H7 (cell line): ENCODE measurements at places on chromosomes 1 and 21. TPM values are rescaled to one million over a fixed set of nuclear protein-coding genes. Genes with fewer than 3 reads are reported as not detected.

GRCh38 chr1:223741861-223742260, 29.5 kb downstream of the CAPN2 start:
- peak; percentile 30 for DNase-seq

DNA sequence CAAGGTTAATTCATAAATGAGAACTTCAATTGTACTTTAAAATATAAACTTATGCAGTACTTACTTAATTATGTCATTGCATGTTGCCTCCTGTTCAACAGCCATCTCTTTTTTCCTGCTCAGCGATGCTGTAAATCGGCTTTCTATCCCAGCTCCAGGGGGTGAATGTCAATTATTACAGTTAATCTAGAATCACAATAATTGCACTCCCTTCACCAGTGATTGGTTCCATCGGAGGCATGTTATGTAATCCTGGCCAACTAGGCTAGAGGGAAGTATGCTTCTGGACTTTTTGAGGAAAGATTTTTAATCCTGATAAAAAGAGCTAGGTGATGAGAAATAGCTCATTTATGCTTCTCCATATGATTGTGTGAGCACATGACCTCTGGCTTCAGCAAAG, 53.8 kb upstream of the SGIP1 start:
- DNase-seq, result no peak

DNA sequence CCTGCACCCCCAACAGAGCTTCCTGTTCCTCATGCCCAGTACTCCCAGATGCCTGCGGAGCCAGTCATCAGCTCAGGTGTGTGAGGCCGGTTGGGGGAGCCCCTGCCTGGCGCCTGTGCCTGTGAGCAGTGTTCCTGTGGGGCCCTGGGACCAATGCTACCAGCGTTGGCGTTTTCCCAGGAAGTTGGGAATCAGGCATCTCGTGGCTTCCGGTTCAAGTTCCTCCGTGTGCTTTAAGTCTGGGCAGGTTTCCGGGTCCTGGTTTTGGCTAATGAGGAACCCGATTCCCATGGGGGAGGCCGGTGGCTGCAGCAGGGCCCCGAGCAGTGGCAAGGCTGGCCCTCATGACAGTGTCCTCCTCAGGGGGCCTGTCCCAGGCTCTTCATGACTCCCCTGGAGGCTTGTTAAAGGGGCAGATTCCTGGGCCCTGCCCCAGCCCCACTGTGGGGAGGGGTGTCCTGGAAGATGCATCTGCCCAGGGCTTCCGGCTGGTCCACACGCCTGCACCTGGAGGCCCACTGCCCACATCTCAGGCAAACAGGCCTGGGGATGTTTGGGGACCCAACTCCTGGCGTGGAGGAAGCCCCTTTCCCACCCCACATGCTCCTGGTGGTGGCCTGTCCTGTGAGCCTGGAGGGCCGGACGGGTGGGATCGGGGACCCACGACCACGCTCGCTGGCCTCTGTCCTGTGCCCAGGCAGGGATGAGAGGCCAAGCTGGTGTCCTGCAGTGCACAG, 26.2 kb downstream of the TP73 start:
- DNase-seq, result peak; percentile 82

Gene CDC20
- 493 and 564 TPM in 2 replicates for total RNA-seq

DNA sequence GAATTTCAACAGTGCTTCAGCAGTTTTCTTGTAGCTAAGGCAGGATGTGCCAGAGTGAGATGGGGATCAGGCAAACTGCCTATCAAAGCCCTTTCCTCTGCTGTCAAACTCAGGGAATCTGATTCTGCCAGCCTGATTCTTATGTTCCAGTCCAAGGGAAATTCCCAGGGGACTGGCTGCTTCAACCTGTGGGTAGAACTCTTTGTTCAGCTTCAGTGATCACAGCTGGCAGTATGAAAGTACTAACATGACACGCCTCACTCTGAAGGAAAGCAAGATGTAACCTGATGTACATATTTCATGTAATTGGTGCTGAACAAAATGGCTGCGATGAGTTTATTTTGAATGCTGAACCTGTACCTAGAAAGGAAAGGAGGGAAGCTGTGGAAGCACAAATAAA, 40.1 kb upstream of the SLC5A9 start:
- no peak for DNase-seq

- peak; percentile 79 for DNase-seq
Measured at GRCh38 chr21:41133874-41134522, 34.0 kb upstream of the BACE2 start.

GRCh38 chr1:214259353-214259977, 21.5 kb upstream of the SMYD2 start:
- no peak for DNase-seq

GRCh38 chr1:115837740-115838421, 3.0 kb downstream of the NHLH2 start:
- DNase-seq, result peak; percentile 77

DNA sequence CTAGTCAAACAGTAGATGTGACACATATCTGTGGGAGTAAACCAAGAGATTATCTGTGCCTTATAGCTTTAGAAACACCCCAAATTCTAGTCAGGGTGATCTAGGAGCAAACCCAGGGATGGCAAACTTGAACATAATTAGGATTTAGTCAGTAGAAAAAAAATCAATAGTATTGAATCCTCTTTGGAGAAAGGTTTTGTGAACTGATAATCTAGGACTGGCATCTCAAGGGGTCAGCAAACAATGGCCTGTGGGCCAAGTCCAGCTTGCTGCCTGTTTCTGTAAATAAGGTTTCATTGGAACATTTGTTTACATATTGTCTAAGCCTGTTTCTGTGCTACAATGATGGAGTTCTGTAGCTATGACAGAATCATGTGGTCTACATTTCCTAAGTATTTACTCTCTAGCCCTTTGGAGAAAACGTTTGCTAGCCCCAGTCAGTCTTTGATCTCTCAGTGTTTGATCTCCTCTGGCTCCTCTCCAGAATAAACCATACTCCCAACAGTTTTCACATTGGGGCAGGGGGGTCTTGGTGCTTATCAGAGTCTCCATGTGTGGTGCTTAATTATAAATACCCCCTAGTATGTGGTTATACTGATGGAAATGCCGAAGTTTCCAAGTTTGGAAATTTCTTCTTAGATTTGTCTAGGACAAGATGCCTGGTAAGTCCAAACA, 385.8 kb downstream of the NTNG1 start:
- no peak for DNase-seq

- DNase-seq, result no peak
Measured at GRCh38 chr1:17162941-17163340, 42.0 kb upstream of the PADI1 start.

DNA sequence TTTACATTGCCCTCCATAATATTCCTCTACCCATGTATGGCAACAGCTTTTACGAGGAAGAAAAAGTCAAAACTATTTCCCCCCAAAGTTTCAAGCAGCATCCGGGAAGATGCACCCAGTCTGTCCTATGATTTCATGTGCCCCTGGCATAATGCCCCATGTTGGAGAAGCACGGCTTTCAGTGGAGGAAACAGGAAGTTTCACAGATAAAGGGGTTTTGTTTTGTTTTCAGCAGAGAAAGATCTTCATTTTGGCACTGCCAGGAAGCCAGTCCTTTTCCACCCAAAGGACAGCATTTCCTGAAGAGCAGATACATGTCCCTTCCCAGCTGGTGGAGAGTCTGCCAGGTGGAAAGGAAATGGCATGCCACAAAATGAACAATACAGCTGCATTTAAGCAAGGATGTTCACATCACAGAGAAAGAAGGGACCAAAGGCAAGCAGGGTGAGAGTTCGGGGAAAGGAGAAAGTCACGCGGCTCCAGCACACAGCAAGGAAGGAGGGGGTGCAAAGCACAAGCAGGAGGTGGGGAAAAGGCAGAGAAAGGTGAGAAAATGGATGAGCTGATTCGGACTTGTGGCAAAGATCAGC, 95.3 kb upstream of the HIVEP3 start:
- DNase-seq, result no peak

Gene TMEM201
- 12.9 and 14.9 TPM in 2 replicates for total RNA-seq

DNA sequence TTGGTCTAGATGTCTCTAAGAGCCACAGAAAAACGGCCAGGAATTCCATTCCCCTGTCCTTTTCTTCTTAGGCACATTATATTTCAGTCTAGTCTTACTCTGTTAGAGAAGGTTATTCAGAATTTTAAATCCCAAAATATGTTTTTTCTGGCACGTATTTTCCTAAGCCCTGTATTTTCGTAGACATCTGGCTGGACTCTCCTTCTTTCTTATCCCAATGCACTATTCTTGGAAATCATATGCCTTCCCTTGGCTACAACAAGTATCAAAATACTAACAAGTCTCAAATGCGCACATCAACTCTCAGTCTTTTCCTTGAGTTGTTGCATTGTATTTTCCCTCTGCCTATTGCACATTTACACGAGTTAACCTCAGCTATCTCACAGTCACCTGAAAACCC, 96.2 kb downstream of the DPYD start:
- no peak for DNase-seq

DNA sequence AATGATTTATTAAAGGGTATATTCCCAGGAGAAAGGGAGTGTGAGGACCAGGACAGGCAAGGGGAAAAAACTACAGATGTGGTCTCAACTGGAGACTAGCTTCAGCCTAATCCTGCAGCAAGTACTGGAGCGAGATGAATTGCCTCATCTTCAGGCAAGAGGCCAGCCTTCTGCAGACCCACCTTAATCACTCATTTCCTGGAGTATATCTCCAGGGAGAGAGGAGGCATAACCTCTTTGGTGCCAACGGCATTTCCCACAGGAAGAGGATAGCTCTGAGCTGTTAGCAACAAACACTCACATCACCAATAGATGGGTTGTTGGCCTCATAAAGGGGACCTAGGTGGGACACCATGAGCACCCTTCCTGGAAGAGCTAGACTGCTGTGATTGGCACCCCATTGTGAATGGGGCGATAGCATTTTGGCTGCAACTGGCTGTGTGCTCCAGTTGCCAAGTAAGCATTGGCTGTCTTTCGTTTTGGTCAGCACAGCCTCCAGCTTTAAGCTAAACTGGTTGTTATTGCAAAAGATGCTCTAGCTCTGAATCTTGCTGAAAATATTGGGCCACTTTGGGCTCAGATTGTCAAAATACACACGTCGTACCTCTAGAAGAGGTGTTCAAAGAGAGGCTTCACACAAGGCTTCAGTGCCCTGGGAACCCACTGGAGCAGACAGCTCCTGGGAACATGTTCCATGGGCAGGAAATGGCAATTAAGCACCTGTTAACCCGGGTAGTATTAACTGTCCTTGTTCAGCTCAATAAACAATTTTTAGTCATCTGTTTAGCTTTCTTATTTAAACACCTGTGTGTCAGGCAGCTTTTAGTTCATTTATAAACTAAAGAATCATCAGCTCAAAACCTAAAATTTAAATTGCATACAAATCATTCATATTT, 314.8 kb upstream of the C1orf87 start:
- DNase-seq, result no peak

DNA sequence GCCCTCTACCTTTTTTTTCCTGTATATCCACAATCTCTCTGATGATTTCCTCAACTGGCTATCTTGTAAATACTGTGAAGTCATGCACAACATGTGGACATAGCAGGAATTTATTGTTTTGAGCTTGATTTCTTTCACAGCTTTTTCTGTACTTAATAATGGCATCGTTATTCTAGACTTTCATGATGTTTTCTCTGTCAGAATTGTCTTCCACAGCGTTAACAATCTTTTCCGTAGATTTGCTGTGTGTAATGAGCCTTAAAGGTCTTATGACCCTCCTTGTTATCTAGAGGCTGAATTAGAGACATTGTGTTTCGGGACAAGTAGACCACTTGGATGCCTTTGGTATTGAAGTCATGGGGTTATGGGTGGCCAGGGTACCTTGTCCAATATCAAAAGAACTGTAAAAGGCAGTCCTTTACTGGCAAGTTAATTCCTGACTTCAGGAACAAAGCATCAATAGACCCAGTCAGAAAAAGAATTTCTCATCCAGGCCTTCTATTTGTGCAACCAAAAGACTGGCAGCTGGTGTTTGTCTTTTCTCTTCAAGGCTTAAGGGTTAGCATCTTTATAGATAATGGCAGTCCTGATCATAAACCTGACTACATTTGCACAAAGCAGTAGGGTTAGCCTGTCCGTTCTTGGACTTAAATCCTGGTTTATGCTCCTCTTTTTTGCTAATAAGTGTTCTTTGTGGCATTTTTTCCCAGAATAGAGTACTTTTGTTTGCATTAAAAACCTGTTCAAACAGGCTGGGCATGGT, 30.1 kb upstream of the CHAF1B start:
- DNase-seq, result no peak

- DNase-seq, result no peak
Measured at GRCh38 chr1:63982201-63982600, 208.4 kb downstream of the ROR1 start.

Gene C4BPA
- total RNA-seq, result not detected in 2 replicates

Gene RWDD3
- 20.5 and 21.4 TPM in 2 replicates for total RNA-seq

Gene COL24A1
- total RNA-seq, result 0.21 and 1.0 TPM in 2 replicates

Gene MPZ
- 3.5 and 5.6 TPM in 2 replicates for total RNA-seq

Gene S100A4
- total RNA-seq, result 17.3 and 18.0 TPM in 2 replicates

DNA sequence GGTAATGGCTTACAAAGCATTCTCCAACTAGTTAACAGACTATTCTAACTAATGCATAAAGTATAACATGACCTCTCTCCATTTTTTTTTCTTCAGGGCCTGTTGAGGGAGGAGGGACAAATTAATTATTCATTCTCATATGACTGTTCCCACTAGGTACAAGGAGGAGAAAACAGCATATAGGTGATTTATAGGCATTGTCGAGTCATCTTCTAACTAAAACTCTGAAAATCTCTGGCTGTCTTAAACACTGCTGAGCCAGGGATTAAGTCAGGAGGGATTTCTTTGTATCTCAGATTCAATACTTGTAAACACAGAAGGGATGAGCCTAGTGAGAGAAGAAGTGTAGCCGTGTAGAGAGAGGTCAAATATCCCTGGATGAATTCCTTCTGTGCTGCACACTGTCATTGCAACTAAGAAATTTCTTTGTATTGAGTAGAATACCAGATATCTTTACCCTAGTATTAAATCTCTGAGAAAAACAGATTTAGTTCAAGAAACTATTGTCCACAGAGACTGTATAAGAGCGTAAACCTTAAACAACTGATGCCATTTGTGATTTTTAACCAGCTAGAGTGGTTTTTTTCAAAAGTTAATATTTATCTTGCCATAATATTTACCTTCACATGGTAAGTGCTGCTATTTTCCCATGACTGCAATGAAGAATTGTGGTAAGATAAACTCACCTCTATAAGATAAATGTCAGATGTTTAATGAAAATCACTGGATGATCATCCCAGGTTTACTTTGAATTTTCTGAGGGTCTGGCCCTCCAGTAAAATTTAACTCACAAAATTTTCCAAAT, 465.3 kb downstream of the RWDD3 start:
- DNase-seq, result no peak

Gene SH3BGR
- total RNA-seq, result 1.4 and 1.6 TPM in 2 replicates

- DNase-seq, result no peak
Measured at GRCh38 chr1:39529901-39530535, 38.6 kb downstream of the BMP8A start.

Gene FLG2
- total RNA-seq, result not detected in 2 replicates

Gene CLCA4
- not detected in 2 replicates for total RNA-seq

GRCh38 chr21:39397646-39398385, 47.8 kb downstream of the LCA5L start:
- DNase-seq, result no peak

GRCh38 chr21:21029164-21029563, 31.0 kb downstream of the NCAM2 start:
- DNase-seq, result no peak

- DNase-seq, result no peak
Measured at GRCh38 chr1:116163533-116163932, 52.3 kb downstream of the MAB21L3 start.

Gene KCNH1
- total RNA-seq, result 0.07 TPM in 1 of 2 replicates, not detected in the other
